ENCODE measurements at places on chromosomes 13 and 19. TPM values are rescaled to one million over a fixed set of nuclear protein-coding genes. Genes with fewer than 3 reads are reported as not detected.
A peak's percentile ranks its signal among the peaks of the same experiment; 100 is the strongest.

DNA sequence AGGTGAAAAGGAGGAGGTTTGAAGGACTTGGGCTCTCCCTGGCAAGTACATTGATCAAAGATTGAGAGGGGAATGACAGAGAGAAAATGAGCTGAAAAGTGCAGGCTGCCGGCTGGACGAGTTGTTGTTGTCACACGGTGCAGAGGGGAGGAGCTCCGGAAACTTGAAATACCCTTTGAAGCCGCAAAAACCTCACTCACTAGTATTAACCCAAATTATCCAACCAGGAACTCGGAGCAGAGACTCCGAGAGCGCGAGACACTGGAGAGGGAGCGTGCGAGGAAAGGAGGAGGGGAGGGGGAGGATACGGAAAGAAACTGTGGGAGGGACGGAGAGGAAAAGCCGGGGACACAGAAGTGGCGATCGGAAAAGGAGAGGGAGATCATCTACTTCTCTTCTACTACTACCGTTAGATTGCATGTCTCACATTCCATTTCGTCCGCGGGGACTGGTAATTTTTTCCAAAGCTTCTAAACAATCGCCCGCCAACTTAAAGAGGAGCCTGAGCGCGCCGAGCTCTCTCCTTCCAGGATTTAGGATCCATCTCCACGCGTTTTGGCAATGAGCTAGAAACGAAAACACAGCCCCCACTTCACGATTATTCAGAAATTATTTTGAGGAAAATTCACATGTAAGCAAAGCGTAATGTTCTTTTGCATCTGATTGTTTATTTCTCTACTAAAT, at the start of gene DACH1:
Gene DACH1 (minus strand): TSS at position 74 of the 684 bp plus-strand sequence.
- H3K36me3 ChIP-seq = no peaks in the 10 kb centered on the region
- H3K27ac ChIP-seq = no peak within 1 kb of the TSS
- peaks cover 65% of the 10 kb centered on the region for H3K27me3 ChIP-seq
- DNase-seq = peak; percentile 36

DNA sequence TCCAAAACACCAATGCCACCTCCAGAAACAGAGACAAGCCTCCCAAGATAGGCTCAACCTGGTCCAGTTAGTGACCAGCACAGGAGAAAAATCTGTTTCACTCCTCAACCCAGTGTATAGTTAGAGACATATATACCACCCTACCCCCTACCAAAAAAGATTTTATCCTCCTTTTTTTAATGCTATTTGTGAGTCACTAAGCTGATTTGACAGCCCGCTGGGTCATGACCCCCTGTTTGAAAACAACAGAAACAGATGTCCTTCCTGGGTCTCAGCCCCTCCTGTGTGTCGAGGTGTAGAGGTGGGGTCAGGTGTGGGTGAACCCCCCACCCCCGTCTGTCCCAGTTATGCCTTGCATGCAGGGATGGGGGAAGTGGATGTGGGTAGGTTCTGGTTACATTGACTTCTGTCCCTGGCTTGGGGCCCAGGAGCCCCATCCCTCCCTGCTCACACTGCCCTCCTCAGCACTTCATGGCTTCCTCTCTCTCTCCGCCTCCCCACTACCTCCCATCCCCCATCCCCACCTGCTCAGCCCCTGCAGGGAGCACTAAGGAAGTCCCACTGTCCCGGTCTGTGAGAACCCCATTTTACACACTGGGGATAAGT, 14.0 kb upstream of the TOMM40 start:
- peak overlapping the region; percentile 73 for H3K27ac ChIP-seq
- H3K4me3 ChIP-seq = no peak overlapping the region
- H3K36me3 ChIP-seq = no peaks in the 10 kb centered on the region
- H3K27me3 ChIP-seq = no peaks in the 10 kb centered on the region
- DNase-seq = peak; percentile 32

- no peaks in the 10 kb centered on the region for H3K27me3 ChIP-seq
- H3K36me3 ChIP-seq = peaks cover 50% of the 10 kb centered on the region
- H3K4me3 ChIP-seq = peak overlapping the region; percentile 89
These were observed 36.4 kb upstream of the NANOS3 start for GRCh38 chr19:13840305-13841085.

DNA sequence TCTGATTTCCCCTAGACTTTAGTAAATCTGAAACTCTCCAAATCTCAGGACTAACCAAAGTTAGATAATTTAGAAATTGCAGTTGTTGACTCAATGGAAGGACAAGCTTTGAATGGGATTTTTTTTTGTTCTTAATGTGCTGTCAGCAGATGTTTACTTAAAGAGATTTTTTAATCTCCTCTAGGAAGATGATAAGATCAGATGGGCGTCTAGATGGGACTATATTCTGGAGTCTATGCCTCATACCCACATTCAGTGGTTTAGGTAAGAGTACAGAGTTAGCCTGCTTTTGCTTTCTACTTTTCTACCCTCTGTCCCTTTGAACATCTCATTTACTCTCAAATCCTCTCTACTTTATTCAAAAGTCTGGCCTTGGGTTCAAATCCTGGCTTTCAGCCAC, 39.3 kb downstream of the TM9SF2 start:
- peak overlapping the region; percentile 40 for H3K27ac ChIP-seq
- no peaks in the 10 kb centered on the region for H3K27me3 ChIP-seq
- H3K4me1 ChIP-seq = peaks cover 29% of the 10 kb centered on the region
- H3K36me3 ChIP-seq = peaks cover 60% of the 10 kb centered on the region
- no peak overlapping the region for H3K4me3 ChIP-seq

DNA sequence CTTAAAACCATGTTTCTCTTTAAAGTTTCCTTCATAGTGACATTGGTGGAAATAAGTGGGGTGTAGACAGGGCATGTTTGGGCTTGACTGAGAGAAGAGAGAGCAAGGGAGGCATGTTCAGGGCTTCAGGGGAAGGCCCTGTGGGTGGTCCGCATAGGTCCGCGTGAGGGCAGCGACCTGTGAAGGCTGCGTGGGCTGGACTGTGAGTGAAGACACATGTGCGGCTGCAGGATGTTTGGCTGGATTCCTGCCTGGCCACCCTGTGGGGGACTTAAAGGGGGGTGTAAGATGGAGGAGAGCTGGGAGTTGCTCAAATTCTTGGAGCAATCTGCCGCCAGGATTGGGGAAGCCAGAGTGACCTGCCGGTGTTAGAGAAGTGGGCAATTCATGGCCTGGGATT, 23.8 kb upstream of the KLF12 start:
- no peaks in the 10 kb centered on the region for H3K4me1 ChIP-seq
- no peaks in the 10 kb centered on the region for H3K27me3 ChIP-seq
- no peak for DNase-seq
- H3K27ac ChIP-seq = no peak overlapping the region
- no peaks in the 10 kb centered on the region for H3K36me3 ChIP-seq

GRCh38 chr19:40129425-40129824, 38.7 kb upstream of the ZNF780A start:
- no peak overlapping the region for H3K27ac ChIP-seq
- H3K4me3 ChIP-seq = no peak overlapping the region
- peaks cover 46% of the 10 kb centered on the region for H3K27me3 ChIP-seq
- no peak for DNase-seq
- no peaks in the 10 kb centered on the region for H3K4me1 ChIP-seq
- no peaks in the 10 kb centered on the region for H3K36me3 ChIP-seq

DNA sequence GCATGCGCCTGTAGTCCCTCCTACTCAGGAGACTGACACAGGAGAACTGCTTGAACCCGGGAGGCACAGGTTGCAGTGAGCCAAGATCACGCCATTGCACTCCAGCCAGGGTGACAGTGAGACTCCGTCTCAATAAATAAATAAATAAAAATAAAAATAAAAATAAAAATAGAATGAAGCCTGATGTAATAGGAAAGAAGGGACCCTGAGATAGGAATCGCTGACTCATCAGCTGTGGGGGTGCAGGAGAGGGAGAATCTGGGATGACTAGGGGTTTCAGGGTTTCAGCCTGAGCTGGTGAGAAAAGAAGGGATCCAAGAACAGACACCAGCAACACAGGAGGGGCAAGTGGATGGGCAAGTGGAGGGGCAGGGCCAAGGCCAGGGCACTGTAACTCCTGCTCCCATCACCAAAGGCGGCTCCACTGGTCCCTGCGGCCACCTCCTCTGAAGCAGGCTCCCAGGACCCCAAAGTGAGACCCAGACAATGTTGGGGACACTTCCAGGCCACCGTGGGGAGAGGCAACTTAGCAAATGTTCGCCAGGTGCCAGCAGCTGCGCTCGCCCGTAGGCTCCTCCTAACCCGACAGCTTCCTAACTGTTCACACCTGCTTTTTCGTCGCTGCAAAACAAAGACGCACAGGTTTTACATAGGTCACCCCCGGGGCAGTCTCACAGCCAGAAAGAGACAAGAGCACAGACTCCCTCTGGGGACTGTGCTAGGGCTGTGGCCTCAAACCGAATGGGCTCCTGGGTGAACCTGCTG, 1.2 kb downstream of the HAUS8 start:
- H3K27me3 ChIP-seq = no peaks in the 10 kb centered on the region
- H3K27ac ChIP-seq = peak overlapping the region; percentile 96
- no peak for DNase-seq
- H3K36me3 ChIP-seq = peaks cover 74% of the 10 kb centered on the region
- H3K4me3 ChIP-seq = peak overlapping the region; percentile 100

- H3K4me1 ChIP-seq = peaks cover 54% of the 10 kb centered on the region
- H3K27ac ChIP-seq = peak overlapping the region; percentile 30
- peak overlapping the region; percentile 42 for H3K4me3 ChIP-seq
These were observed 3.1 kb upstream of the TNFAIP8L1 start for GRCh38 chr19:4636151-4636717.

DNA sequence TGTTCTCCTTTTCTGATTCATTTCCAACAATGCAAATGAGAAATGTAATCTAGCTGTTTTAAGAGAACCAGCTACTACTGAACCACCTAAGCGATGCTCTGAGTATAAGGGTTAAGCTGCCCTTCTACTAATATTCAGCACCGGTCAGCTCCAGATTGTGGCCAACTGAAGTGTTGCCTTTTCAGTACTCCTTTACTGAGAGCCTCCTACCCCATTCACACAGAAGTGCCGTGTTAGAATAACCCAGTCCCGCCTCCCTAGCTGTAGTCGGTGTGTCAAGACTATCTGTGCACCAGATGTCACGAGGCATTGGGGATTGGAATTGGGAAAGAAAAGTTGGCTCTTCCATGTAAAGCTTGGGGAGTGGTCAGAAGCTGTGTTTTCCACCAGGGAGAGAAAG, 45.4 kb downstream of the FAM124A start:
- no peak overlapping the region for H3K4me3 ChIP-seq
- DNase-seq = no peak
- H3K27me3 ChIP-seq = peaks cover 6% of the 10 kb centered on the region
- H3K36me3 ChIP-seq = no peaks in the 10 kb centered on the region
- no peaks in the 10 kb centered on the region for H3K4me1 ChIP-seq

DNA sequence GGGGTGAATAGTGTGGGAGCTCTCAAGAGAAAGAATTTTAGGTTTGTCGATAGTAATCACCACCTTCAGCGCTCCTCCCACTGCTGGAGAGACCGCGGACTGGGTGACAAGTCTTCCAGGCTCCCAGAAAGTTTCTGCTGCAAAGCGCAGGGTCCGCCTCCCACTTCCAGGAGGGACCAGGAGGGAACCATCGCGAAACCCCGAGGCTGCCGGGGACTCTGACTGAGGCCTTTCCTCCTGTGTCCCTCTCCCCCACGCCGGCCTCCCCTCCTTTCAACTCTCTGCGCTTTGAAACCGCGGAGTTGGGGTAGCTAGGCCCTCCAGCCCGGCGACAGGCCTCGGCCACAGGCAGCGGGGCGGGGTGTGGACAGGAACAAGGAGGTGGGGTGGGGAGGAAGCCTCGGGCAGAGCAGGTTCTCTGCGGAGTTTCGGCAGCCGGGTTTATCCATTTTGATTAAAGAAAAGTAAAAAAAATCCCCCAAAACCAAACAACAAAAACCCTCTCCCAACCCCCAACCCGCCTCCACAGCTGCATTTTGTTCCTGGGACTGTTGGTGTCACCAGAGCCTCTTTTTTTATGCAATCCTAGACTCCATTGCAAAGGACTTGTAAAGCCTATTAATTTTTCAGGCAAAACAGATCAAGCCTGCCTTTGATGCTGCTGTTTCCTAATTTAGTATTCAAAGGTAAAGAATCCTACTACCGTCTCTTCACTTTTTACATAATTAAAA, 157.2 kb downstream of the TM9SF2 start:
- peaks cover 19% of the 10 kb centered on the region for H3K27me3 ChIP-seq
- peaks cover 3% of the 10 kb centered on the region for H3K36me3 ChIP-seq
- H3K4me3 ChIP-seq = peak overlapping the region; percentile 66
- H3K27ac ChIP-seq = peak overlapping the region; percentile 93

GRCh38 chr19:14479975-14480699, 5.0 kb upstream of the PTGER1 start:
- H3K27ac ChIP-seq = no peak overlapping the region
- no peak overlapping the region for H3K4me3 ChIP-seq
- peaks cover 16% of the 10 kb centered on the region for H3K4me1 ChIP-seq
- H3K36me3 ChIP-seq = peaks cover 2% of the 10 kb centered on the region
- DNase-seq = peak; percentile 74

GRCh38 chr13:110305949-110306339, 1.0 kb downstream of the COL4A1 start:
- DNase-seq = no peak
- H3K4me1 ChIP-seq = peaks cover 5% of the 10 kb centered on the region
- H3K4me3 ChIP-seq = no peak overlapping the region
- H3K27me3 ChIP-seq = peaks cover 67% of the 10 kb centered on the region

GRCh38 chr13:62014299-62014698, 598.6 kb upstream of the PCDH20 start:
- no peaks in the 10 kb centered on the region for H3K36me3 ChIP-seq
- no peaks in the 10 kb centered on the region for H3K27me3 ChIP-seq
- DNase-seq = no peak

GRCh38 chr19:17404621-17405249, 695 bp downstream of the BST2 start:
- H3K27me3 ChIP-seq = no peaks in the 10 kb centered on the region
- DNase-seq = peak; percentile 31
- peaks cover 42% of the 10 kb centered on the region for H3K4me1 ChIP-seq

DNA sequence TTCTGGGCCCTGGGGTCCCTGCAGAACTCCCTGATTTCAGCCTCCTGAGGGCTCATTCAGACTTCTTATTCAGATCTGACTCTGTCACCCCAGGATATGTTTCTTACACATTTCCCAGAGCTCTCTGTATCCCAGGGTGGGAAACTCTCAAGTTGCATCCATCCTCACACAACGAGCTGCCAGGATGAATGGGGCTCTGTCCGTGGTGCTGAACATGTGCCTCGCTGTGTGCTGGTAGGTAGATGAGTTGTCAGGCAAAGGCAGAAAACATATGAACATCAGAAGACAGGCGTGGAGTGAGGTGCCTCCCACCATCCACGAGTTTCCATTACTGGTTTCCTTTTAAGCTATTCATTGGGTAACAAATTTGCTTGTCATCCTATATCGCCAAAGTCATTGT, 11.4 kb upstream of the IGFL1 start:
- H3K36me3 ChIP-seq = no peaks in the 10 kb centered on the region
- no peak overlapping the region for H3K4me3 ChIP-seq
- peaks cover 22% of the 10 kb centered on the region for H3K27me3 ChIP-seq
- H3K27ac ChIP-seq = no peak overlapping the region
- DNase-seq = peak; percentile 64

Gene NBEA
- 0.57 TPM for total RNA-seq

Gene SERTAD1
- total RNA-seq = 9.3 TPM

Gene DOCK6
- 0.76 TPM for total RNA-seq

Gene C13orf42
- not detected for total RNA-seq

Gene PNMA8C
- total RNA-seq = 0.08 TPM

Gene ZIC5
- not detected for total RNA-seq

Gene AP1M1
- total RNA-seq = 184 TPM

Gene HPN
- total RNA-seq = not detected

Gene KIR3DL1
- total RNA-seq = not detected

Gene CARM1
- 33.4 TPM for total RNA-seq
